ENCODE measurements at places on chromosomes 12 and 14.

GRCh38 chr12:54004063-54004840, 4.3 kb downstream of the HOXC9 start:
- DNase-seq, result no peak

DNA sequence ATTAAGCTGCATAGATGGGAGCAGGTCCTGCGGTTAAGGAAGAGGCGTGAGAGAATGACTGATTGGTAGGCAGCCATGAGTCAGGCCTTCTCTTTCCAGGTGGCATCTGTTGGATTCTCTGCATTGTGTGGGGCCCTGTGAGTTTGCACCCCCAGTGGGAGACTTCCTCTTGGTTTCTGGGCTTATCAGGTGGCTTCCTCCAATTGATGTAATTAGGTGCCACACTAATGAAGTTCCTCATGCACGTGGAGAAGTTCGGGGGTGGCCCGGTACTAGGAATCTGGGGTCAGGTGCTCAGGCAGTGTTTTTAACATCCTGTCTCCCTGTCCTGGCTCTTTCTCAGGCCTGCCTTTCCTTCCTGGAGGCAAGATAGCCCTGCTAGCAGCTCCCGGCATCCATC, 765.1 kb upstream of the TMEM132C start:
- DNase-seq, result no peak

DNA sequence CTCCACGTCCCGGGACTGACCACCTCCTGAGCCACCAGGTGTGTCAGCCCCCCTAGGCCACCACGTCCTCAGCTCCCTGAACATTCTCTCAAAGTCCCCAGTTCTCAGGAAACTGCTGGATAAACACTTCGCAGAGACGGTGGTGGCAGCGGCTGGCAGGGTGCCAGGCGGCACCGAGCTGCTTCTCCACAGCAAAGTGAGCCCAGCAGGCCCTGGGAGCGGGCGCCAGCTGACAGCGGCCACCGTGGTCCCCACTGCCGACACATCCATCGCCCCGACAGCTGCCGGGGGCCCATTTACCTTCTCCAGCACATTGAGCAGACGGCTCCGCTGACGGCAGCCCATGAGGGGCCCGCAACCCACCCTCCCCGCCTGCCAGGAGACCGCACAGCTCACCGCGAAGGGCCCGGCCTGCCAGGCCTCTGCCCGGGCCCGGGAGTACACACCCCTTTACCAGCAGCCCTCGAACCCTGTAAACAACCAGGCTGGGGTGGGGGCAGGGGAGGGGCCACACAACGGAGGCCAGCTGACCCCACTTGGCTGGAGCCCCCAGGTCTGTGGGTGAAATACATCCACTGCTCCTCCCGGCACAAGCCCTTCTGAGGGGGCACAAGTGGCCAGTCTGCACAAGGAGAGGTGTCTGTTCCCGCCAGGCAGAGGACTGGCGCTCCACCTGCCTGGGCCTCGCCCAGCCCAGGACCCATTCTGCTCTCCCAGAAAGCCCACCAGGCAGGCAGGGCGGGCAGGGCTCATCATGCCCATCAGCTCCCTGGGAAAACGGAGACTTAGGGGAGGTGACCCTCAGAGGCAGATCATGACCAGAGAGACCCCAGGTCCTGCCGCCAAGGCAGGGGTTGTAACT, 10.5 kb downstream of the AKT1 start:
- no peak for DNase-seq

GRCh38 chr14:59849411-59850130, 21.0 kb downstream of the RTN1 start:
- DNase-seq, result no peak

- DNase-seq, result no peak
Observed at GRCh38 chr12:15443611-15444010, 121.3 kb downstream of the PTPRO start.

DNA sequence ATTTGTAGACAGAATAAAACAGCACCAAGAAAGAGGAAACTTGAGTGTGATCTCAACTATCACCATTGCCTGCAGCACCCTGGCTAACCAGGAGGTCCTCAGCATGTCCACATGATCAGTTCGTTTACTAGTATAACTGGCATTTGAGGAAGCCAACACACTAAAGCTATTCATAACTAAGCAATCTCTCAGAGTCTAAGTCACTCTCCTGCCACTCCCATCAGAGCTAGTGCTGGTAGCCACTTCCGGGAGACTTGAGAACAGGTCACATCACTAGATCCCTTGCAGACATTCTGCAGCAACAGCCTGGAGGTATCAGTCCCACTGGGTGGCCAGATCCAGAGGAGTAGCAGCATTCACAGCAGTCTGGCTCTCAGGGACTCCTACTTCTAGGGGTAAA, 352.9 kb upstream of the OR4E1 start:
- no peak for DNase-seq

GRCh38 chr14:81565441-81566290, 32.0 kb upstream of the SEL1L start:
- DNase-seq, result no peak

- DNase-seq, result no peak
Observed at GRCh38 chr14:40248671-40249070, 816.4 kb upstream of the FBXO33 start.

- no peak for DNase-seq
Observed at GRCh38 chr12:4589941-4590340, 27.9 kb downstream of the DYRK4 start.

GRCh38 chr12:96061864-96062453, 26.6 kb upstream of the LTA4H start:
- DNase-seq, result peak; percentile 80

DNA sequence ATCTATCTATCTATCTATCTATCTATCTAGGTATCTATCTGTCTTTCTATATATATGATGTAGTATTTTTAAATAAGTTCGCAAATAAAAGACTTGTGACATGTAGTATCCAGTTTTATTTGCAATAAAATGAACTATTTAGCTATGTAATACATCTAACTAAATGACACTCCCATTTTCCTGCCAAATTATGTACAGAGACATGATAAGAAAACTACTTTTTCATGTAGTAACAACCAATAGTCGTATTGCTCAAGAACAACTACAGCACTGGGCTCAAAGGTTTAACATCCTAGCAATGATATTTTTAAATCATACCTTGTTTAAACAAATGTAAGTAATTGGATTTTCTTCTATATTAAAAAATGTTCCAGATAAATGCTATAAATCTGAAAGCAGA, 55.5 kb upstream of the FLRT2 start:
- DNase-seq, result no peak

GRCh38 chr12:1496162-1496900, 98.0 kb downstream of the FBXL14 start:
- no peak for DNase-seq

DNA sequence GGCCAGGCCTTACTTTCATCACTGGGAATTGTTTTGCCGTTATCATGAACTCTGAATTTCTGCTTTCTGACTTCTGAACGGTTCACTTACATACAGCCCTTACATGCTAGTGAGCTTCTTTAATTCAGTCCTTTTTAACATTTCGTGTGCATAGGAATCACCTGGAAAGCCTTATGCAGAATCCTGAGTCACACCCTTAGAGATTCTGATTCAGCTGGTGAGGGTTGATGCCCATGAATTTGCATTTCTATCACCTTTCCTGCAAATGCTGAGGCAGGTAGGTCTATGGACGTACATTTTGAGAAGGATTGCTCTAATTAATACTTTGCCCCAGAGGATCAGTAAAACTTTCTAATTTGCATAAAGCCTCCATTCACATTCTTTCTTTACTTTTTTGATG, 44.0 kb downstream of the PPHLN1 start:
- peak; percentile 9 for DNase-seq

- no peak for DNase-seq
Observed at GRCh38 chr12:26319511-26319910, 124.1 kb downstream of the SSPN start.

GRCh38 chr12:52082988-52083637, 3.6 kb downstream of the SMIM41 start:
- DNase-seq, result no peak

DNA sequence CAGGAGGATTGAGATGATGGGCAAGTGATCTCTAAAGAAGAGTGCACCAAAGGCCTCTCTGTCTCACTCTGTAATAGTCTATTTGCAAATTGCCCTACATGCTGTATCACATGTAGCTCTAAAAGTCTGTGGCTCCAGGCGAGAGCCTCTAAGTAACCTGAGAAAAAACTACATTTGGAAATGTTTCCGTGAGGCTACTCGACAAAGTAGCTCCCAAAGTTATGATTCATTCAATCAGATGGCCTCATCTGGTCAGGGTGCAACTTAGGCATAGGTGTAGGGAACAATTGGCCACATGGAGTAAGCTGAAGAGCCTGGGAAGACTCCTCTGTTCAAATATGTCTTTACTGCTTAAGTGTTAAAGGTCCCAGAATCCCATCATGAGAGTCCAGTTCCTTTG, 155.4 kb upstream of the PLEKHG7 start:
- DNase-seq, result no peak

DNA sequence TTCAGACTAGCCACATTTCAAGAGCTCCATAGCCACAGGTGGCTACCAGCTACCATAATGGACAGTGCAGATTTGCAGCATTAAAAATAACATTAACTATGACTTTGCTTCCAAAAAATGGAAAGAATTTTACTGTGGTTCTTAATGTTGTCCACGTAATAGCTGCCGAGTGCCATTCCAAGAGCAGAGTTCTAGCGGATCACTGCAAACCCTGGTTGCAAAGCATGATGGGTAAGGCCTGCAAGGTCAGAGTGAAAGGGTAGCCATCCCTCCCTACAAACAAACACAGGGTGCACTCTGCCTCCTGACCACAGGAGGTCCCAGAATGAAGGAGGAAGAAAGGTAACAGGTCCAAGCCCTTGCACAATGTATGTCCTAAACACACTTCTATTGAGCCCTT, 157.6 kb downstream of the DPF3 start:
- no peak for DNase-seq

- DNase-seq, result no peak
Observed at GRCh38 chr14:64292197-64292596, 2.0 kb downstream of the ESR2 start.

DNA sequence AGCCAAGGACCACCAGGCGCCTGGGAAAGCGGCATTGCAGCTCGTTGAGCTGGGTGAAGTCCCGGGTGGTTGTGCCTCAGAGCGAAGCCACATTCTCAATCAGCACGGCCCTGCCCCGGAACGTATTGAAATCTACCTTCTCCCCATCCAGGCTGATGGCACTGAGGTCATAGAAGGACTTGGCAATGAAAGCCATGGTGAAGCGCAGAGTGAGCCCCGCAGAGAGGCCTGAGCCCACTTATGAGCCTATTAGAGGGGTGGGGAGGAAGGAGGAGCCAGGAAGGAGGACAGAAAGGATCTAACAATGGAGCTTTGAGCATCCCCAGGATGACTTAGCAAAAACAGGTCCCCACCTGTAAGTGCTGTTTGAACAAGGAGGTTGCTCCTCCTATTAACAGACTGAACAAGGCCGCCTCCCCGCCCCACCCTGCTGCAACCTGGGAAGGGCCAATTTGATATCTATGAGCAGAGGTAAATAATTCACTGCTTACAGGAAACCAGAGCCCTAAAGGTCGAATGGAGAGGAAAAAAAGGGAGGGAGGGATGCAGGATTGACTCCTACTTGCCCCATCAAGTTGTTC, at the start of gene GPX2:
GPX2 (minus strand) TSS at position 215 of the 581 bp plus-strand sequence; CDS start at position 196, 19 bp downstream.
- no peak for DNase-seq

- DNase-seq, result no peak
Observed at GRCh38 chr14:55673048-55673447, 93.0 kb downstream of the KTN1 start.

DNA sequence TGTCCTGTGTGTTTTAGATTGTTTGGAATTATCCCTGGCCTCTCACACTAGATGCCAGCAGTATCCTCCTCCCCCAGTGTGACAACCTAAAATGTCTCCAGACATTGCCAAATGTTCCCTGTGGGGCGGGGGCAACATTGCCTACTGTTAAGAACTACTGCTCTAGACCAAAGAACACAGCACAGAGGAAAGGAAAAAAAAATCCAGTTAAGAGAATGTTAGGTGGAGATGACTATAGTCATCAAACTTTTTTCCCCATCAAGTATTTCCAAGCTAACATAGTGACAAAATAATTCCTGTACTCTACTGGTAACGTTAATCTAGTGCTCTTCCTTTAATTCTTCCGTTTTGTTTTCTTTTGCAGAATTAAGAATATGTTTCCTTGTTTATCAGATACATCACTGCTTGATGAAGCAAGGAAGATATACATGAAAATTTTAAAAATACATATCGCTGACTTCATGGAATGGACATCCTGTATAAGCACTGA, 3.5 kb downstream of the CDKN1B start:
- DNase-seq, result no peak

GRCh38 chr12:464484-465267, 4.9 kb downstream of the B4GALNT3 start:
- no peak for DNase-seq

GRCh38 chr14:21229821-21230220, 39.4 kb downstream of the HNRNPC start:
- no peak for DNase-seq

DNA sequence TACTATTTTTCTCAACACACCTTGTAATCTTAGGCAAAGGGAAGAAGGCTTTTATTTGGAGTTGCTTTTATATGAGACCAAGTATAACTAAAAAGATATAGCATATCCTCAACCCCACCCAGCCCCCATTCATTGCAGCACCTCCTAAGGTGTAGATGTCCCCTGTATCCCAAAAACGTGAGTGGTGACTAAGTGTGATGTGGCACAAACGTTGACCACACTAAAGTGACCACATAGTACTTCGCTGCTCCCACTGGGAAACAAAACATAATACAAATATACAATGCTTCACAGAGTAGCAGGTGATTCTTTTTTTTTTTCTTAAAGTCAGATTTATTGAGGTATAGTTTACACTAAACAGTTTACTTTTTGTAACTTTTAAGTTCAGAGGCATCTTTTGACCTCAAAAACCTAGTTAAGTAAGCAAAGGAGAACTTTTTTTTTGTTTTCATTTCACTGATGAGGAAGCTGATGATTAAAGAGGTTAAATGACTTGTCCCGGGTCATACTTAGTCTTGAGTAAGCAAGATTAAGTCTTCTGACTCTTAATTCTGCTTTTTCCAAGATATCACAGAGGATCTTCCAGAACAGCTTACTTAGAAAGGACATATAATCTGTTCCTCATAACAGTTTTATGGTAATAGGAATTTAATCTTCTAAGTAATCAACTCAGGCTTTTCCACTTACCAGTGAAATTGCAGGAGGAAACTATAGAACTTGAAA, 245.2 kb upstream of the PLEKHG7 start:
- no peak for DNase-seq

GRCh38 chr12:67483871-67484554, 164.5 kb upstream of the DYRK2 start:
- DNase-seq, result no peak

DNA sequence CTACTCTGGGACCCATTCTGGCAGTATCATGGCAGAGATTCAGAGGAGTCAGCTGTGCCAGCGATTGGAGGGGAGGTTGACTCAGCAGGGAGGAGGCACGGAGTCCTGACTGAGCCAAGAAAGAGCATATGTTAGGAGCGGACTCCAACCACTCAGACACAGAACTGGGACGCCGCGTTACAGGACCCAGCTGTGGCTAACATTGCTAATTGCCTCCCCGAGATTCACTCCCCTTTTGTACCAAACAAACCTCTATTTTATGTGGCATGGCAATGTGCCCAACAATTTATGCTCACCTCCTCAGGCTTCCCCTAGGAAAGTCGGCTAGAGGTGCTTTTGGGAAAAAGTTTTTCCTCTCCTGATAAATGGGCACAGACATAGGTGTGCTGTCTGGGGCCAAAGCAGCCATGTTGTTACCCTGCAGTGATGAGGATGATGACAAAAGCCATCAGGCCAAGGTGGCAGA, 15.2 kb upstream of the CLIP1 start:
- DNase-seq, result no peak

GRCh38 chr12:20751046-20751445, 55.9 kb downstream of the SLCO1C1 start:
- no peak for DNase-seq
